Mucosa of descending colon (tissue), 3 donors: ENCODE measurements at places on chromosomes 11 and 22. TPM values are rescaled to one million over a fixed set of nuclear protein-coding genes. Genes with fewer than 3 reads are reported as not detected.

Gene ZNF280B
- total RNA-seq = 1.4 TPM

Gene SPTY2D1
- total RNA-seq = 20.2 TPM

Gene ISX
- total RNA-seq = 50.3 TPM

Gene ANO9
- 131 TPM for total RNA-seq

DNA sequence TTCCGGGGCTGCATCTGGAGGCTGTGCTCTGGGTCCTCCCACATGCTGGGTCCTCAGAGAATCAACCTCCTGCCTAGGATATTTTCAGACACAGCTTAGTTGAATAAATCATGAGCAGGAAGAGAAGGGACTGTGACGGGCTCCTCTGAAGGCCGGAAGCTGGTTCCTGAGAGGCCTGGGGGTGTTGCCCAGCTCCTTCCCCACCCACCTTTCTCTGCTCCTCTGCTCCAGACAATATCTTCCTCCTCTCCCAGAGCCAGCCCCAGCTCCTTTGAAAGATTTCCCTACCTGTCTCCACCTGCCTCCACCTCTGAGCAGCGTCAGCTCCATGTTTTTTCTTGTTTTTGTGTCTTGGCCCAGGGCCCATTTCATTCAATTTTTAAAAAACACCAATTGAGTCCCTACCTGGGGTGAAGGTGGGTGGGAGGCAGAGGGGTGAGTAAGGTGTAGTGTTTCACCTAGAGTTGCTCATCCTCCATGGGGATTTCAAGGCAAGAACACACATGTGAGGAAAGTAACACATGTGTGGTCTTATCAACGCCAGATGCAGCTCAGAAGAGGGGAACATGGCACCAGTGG is 24.8 kb upstream of the THY1 start:
- DNase-seq = no peak

- DNase-seq = no peak
Observed at GRCh38 chr22:24030186-24030702, 19.1 kb downstream of the CABIN1 start.

- no peak for DNase-seq
Observed at GRCh38 chr11:124879493-124880289, 14.5 kb downstream of the ROBO3 start.

DNA sequence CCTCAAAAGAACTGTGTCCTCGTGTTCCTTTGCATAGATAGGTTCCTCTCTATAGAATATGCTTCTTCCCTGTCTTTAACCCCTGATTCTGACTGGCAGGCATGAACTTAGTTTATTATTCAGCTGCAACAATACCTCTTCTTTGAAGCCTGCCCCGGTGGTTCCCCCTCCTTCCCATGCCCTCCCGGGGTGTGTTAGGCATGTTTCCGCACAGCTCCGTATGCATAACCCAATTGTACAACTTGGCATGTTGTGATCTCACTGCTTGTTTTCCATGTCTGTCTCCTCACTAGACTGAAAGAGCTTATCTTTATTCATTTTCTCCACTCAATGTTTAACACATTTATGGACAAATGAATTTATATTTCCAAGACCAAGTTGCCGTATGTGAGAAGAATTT is 72.6 kb downstream of the DEPDC5 start:
- DNase-seq = no peak

- no peak for DNase-seq
Observed at GRCh38 chr11:111417011-111417765, 38.1 kb upstream of the POU2AF1 start.

- DNase-seq = no peak
Observed at GRCh38 chr22:42462016-42462415, 29.8 kb upstream of the NFAM1 start.

- no peak for DNase-seq
Observed at GRCh38 chr11:41175304-41175972, 284.0 kb downstream of the LRRC4C start.

- DNase-seq = no peak
Observed at GRCh38 chr11:19722702-19723101, 10.1 kb downstream of the NAV2 start.
